ENCODE measurements at places on chromosomes 7 and 10.

DNA sequence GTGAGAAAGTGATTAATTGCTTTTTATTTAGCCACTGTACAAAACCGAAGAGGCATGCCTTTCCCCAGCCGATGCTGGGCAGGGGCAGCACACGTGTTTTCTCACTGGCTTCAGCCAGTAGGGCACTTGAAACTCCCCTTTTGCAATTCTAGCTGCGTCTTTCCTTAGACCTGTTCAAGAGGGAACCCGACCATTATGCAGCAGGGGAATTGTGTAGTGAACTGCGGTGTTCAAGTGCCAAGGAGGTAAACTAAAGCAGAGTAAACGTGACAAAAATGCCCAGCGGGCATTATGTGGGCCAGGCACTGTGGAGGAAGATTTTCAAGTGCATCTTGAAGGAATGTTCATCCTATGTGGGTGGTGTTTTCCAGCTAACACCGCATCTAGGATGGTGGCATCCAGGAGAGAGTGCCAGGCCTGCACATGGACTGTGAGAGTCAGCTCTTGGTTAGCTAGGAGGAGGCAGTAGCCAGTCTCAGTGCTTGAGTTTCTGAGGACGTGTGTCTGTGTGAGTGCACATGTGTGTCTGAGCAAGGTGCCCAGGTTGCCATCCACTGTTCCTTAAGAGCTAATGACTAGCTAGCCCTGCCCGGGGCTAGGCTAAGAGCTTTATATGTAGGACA is 3.3 kb downstream of the WIPF3 start:
- H3K27ac ChIP-seq = no peak overlapping the region
- no peak for DNase-seq
- peaks cover 88% of the 10 kb centered on the region for H3K27me3 ChIP-seq
- no peaks in the 10 kb centered on the region for H3K4me1 ChIP-seq
- H3K4me3 ChIP-seq = no peak overlapping the region

DNA sequence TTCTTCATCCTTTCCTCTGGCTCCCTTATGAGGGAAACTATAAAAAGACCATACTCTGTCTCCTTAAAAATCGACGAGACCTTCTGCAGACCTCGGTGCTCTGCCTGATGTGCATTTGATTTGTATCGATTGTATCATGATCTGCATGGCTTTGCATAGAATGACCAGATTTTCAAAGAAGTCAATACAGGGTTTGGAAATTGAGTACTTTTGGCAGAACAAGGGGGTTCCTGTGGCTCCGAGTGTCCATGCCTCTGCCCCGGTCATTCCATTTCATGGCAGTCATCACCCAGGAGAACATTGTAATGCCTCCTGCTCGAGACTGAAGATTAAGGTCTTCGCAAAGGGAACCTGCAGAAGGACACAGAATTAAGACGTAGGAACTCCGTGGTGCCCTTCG is 685 bp downstream of the CASP2 start:
- peak overlapping the region; percentile 87 for H3K27ac ChIP-seq
- DNase-seq = no peak
- peaks cover 43% of the 10 kb centered on the region for H3K4me1 ChIP-seq
- peak overlapping the region; percentile 96 for H3K4me3 ChIP-seq

DNA sequence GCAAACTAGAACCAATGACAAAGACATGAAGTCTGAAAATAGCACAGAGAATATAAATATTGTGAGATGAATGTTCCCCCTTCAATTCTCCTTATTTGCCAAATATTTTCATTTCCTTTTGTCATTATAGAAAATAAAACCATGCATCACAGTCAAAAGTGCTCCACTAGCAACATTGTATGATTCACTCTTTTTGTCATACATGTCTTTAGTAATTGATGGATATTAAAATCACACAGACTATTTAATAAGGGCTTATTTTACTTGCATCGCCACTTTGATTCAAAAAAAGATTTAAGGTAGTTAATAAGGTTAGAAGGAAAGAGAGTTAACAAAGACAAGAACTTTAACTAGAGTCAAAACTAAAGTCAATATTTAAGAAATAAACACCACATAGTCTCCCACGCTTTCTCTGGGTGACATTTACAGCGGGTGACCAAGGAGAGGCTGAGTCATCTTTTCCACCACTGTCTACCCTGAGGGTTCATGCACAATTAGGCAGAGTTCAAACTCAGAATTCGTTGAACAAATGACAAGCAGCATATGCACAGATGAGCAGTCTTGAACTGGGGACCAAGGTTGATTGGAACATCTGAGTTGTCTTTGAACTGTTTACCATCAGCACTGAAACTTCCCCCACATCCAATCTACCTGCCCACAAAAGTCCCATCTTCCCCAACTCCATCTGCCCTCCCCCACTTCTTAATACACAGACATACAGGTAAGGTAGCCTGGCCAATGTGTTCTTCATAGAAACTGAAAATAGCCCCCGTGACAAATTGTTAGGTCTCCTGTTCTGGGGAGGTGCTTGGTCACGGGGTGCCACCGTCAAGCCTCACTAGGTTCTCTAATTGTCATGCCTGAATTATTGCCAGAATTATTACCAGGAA is 42.5 kb downstream of the C7orf25 start:
- H3K4me1 ChIP-seq = peaks cover 9% of the 10 kb centered on the region
- no peak overlapping the region for H3K27ac ChIP-seq
- H3K4me3 ChIP-seq = no peak overlapping the region
- H3K27me3 ChIP-seq = peaks cover 64% of the 10 kb centered on the region

DNA sequence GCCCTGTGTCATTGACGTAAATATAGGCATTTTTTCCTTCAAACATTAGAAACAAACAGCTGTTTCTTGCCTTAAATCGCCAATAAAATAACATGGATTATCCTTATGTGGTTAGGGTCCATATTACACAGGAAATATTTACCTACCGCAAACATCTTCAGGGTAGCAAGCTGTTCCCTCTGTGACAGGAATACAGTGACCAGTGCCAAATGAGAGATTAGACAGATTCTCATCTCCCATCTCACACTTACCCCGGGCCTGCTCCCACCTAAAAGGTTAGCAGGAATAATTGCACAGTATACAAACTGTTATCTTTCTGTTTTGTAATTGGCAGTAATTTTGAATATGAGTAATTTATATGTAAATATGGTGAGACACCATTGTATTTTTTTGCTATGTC is 16.5 kb downstream of the MKI67 start:
- no peak overlapping the region for H3K4me3 ChIP-seq
- H3K36me3 ChIP-seq = peaks cover 4% of the 10 kb centered on the region
- no peaks in the 10 kb centered on the region for H3K4me1 ChIP-seq

GRCh38 chr7:36283711-36284130 is 105.9 kb upstream of the ANLN start:
- peak overlapping the region; percentile 74 for H3K27ac ChIP-seq
- H3K4me1 ChIP-seq = peaks cover 72% of the 10 kb centered on the region
- H3K4me3 ChIP-seq = no peak overlapping the region

DNA sequence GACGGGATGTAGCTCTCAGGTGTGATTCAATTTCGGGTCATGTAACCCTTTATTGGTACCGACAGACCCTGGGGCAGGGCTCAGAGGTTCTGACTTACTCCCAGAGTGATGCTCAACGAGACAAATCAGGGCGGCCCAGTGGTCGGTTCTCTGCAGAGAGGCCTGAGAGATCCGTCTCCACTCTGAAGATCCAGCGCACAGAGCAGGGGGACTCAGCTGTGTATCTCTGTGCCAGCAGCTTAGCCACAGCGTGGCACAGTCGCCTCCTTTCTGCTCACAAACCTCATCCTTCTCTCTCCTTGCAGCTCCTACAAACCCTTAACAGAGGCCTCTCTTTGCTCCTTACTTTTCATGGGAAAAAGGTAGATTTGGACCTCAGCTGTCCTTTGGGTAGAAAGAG is 197.5 kb upstream of the PRSS58 start:
- peaks cover 9% of the 10 kb centered on the region for H3K4me1 ChIP-seq
- H3K27me3 ChIP-seq = peaks cover 30% of the 10 kb centered on the region
- no peak overlapping the region for H3K4me3 ChIP-seq
- H3K36me3 ChIP-seq = peaks cover 2% of the 10 kb centered on the region

DNA sequence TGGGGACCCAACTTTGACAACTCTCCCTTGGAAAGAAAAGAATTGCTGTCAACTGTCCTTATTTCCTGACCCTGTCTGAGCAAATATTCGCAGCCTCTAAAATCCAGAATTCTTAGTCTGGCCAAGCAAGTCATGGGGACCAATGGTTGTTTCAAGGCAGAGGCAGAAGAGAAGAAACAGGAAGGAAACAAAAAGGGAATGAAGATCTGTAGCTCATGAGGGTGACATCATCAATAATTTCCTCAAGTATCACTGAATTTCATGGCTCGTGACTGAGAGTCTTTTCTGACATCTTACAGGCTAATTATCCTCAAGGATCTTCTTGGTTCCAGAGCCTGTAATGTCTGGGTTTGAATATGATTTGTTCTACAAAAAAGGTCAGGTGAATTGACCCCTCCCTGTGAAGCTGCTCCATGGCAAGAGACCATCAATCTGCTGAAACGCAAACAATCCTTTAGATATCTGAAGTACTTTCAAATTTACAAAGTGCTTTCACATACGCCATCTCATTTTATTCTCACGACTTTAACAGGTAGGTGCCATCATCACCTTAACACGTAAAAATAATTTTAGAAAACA is 5.8 kb downstream of the CDK6 start:
- H3K27me3 ChIP-seq = no peaks in the 10 kb centered on the region
- no peak for DNase-seq
- H3K4me3 ChIP-seq = peak overlapping the region; percentile 89
- no peak overlapping the region for H3K27ac ChIP-seq
- H3K36me3 ChIP-seq = peaks cover 17% of the 10 kb centered on the region
- H3K4me1 ChIP-seq = peaks cover 56% of the 10 kb centered on the region

DNA sequence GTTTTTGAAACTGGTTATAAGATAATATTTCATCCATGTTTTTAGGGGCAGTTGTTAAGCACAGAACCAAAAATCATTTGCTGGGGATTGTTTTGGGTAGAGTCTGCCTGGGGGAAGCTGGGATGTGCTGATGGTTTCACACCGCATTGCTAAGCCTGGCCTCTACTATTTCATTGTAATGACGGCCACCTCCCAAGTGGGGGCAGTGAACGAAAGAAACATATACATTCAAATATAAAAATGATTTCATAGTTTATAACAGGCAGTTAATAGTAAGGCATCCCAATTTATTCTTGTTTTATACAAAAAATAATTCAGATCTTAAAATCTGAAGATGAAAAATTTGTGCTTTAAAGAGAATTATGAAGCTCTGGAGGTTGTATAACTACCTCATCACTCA is 750.8 kb downstream of the REEP3 start:
- no peaks in the 10 kb centered on the region for H3K27me3 ChIP-seq
- no peak overlapping the region for H3K27ac ChIP-seq
- DNase-seq = no peak
- H3K36me3 ChIP-seq = no peaks in the 10 kb centered on the region

DNA sequence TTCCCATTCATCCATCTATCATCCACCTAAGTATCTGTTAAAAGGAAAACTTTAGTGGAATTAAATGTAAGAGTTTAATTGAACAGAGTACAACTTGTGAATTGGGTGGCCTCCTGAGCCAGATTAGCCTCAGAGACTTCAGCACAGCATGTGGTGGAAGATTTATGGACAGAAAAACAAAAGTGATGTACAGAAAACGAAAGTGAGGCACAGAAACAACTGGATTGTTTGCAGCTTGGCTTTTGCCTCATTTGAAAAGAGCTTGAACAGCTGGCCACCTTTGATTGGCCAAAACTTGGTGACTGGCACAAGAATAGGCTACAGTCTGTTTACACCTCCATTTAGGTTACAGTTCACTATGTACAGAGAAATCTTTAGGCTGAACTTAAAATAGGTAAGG is 1463.4 kb upstream of the CELF2 start:
- no peaks in the 10 kb centered on the region for H3K36me3 ChIP-seq
- H3K27ac ChIP-seq = no peak overlapping the region
- H3K4me3 ChIP-seq = no peak overlapping the region
- DNase-seq = no peak

DNA sequence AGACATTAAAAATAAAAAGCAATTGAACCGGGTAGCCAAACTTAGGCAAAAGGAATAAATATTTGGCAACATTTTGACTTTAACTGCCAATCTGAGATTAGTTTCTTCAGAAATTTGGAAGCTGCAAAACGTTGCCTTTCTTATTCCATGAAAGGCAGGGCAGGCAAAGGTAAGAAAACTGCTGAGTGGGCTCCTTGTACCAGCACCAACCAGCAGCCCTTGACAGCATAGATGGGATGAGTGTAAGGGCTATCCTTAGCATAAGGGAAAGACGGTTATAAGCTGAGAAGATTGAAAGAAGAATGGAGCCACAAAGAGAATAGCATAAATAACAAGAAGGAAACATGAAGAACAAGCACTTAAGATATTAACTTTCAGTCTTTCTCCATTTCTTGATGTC is 28.6 kb downstream of the AP3M1 start:
- H3K27ac ChIP-seq = peak overlapping the region; percentile 61
- peaks cover 7% of the 10 kb centered on the region for H3K4me1 ChIP-seq
- H3K36me3 ChIP-seq = peaks cover 64% of the 10 kb centered on the region

DNA sequence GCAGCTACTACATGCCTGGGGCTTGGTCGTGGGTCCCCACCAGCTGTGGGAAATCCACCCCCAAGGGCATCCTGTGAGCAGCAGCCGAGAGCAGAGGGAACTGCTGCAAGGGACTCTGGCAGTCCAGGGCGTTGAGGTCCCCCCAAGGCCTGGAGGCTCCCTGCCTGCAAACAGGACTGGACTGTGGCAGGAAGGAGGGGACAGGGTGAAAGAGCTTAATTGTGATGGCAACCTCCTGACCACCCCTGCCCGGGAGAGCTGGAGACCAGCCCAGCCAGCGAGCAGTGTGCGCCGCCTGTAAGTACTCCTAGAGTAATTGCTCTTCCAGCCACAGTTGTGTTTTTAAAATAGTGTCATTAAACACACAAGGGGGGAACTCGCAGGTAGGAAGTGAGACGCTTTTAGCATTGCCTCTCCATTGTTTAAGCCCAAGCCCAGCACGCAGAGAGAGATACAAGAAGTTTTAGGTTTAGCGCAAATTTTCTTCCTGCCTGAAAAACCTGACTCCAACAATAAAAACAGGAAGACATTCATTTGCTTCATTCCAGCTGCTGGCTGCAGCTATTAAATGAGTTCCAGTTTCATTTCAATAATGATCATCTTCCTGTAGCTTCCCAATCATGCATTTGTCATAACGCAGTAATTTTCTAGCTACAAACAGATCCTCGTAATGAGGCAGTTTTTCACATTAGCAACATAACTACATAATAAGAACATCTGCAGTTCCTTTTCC is 111.1 kb downstream of the EBF3 start:
- no peak overlapping the region for H3K4me3 ChIP-seq
- DNase-seq = no peak
- H3K4me1 ChIP-seq = no peaks in the 10 kb centered on the region
- peaks cover 32% of the 10 kb centered on the region for H3K27me3 ChIP-seq

- no peaks in the 10 kb centered on the region for H3K27me3 ChIP-seq
- no peak overlapping the region for H3K27ac ChIP-seq
- no peak for DNase-seq
- peaks cover 2% of the 10 kb centered on the region for H3K36me3 ChIP-seq
Observed at GRCh38 chr7:31814187-31814586, 127.2 kb downstream of the PPP1R17 start.

All from central memory CD8-positive, alpha-beta T cell (primary cell).